ENCODE measurements at places on chromosomes 6 and 20. TPM values are rescaled to one million over a fixed set of nuclear protein-coding genes. Genes with fewer than 3 reads are reported as not detected.

GRCh38 chr6:179340-179950 lies 112.8 kb upstream of the DUSP22 start:
- DNase-seq: no peak
- no peaks in the 10 kb centered on the region for H3K27me3 ChIP-seq
- no peaks in the 10 kb centered on the region for H3K4me1 ChIP-seq
- H3K36me3 ChIP-seq: no peaks in the 10 kb centered on the region
- H3K27ac ChIP-seq: no peak overlapping the region

The HBS1L gene
- 47.2 TPM for total RNA-seq

DNA sequence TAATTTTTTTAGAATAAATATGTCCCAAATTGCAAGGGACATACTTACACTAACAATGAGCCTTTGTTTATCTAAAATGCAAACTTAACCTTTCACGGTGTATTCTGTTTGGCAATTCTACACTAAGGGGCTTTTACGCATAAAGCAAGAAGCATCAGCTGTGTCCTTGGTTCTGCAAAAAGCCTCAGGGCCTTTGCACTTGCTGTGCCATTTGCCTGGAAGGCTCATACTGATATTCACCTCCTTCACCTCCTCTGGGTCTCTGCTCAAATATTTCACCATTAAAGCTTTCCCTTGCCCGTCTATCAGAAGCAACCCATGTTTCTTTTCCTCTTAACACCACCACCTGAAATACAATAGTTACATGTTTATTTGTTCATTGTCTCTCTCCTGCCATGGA lies 8.9 kb upstream of the BMP7 start:
- H3K36me3 ChIP-seq: no peaks in the 10 kb centered on the region
- no peaks in the 10 kb centered on the region for H3K27me3 ChIP-seq
- DNase-seq: no peak
- H3K27ac ChIP-seq: no peak overlapping the region
- no peaks in the 10 kb centered on the region for H3K4me1 ChIP-seq

- no peak overlapping the region for H3K27ac ChIP-seq
- no peak for DNase-seq
- no peaks in the 10 kb centered on the region for H3K36me3 ChIP-seq
- no peaks in the 10 kb centered on the region for H3K4me1 ChIP-seq
- H3K27me3 ChIP-seq: no peaks in the 10 kb centered on the region
Measured at GRCh38 chr20:58001381-58001780, 227.1 kb downstream of the ANKRD60 start.

GRCh38 chr6:129893640-129894039 lies 32.5 kb upstream of the TMEM244 start:
- H3K27ac ChIP-seq: no peak overlapping the region
- H3K36me3 ChIP-seq: no peaks in the 10 kb centered on the region
- no peaks in the 10 kb centered on the region for H3K27me3 ChIP-seq

GRCh38 chr6:132598473-132598872 lies 8.9 kb upstream of the TAAR5 start:
- H3K4me1 ChIP-seq: peaks cover 14% of the 10 kb centered on the region
- H3K27ac ChIP-seq: no peak overlapping the region
- no peaks in the 10 kb centered on the region for H3K27me3 ChIP-seq
- H3K36me3 ChIP-seq: no peaks in the 10 kb centered on the region

GRCh38 chr20:57570920-57571319 lies 10.0 kb downstream of the PCK1 start:
- no peaks in the 10 kb centered on the region for H3K4me1 ChIP-seq
- H3K36me3 ChIP-seq: no peaks in the 10 kb centered on the region
- peak overlapping the region; percentile 96 for H3K27ac ChIP-seq

The RAB5IF gene
- total RNA-seq: 134 TPM

DNA sequence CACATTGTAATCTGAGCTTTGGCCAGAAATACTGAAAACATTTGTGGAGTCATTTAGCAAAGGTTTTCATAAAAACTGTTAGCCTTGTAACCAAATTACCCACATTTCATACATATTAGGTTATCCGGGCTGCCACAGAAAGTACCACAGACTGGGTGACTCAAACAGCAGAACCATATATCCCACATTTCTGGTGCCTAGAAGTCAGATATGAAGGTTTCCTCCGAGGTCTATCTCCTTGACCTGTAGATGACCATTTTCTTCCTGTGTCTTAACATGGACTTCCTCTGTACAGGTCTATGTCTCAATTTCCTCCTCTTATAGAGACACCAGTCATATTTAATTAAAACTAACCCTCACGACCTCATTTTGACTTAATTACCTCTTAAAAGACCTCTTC lies 49.5 kb upstream of the SMIM28 start:
- no peak overlapping the region for H3K4me3 ChIP-seq
- H3K36me3 ChIP-seq: no peaks in the 10 kb centered on the region
- DNase-seq: no peak

The HIVEP1 gene
- total RNA-seq: 16.7 TPM

GRCh38 chr6:133245007-133245406 lies 3.9 kb downstream of the EYA4 start:
- no peak for DNase-seq
- no peak overlapping the region for H3K27ac ChIP-seq
- H3K27me3 ChIP-seq: peaks cover 21% of the 10 kb centered on the region
- no peaks in the 10 kb centered on the region for H3K4me1 ChIP-seq
- no peak overlapping the region for H3K4me3 ChIP-seq
- H3K36me3 ChIP-seq: no peaks in the 10 kb centered on the region

The CLPSL2 gene
- not detected for total RNA-seq

The ZMYND8 gene
- 25.7 TPM for total RNA-seq

- H3K4me1 ChIP-seq: no peaks in the 10 kb centered on the region
- no peak for DNase-seq
- no peaks in the 10 kb centered on the region for H3K36me3 ChIP-seq
- H3K27ac ChIP-seq: no peak overlapping the region
- H3K4me3 ChIP-seq: no peak overlapping the region
- H3K27me3 ChIP-seq: no peaks in the 10 kb centered on the region
Measured at GRCh38 chr6:118468682-118469465, 79.2 kb upstream of the PLN start.

The SUMO4 gene
- 1.2 TPM for total RNA-seq

The PSMB9 gene
- 33.2 TPM for total RNA-seq

DNA sequence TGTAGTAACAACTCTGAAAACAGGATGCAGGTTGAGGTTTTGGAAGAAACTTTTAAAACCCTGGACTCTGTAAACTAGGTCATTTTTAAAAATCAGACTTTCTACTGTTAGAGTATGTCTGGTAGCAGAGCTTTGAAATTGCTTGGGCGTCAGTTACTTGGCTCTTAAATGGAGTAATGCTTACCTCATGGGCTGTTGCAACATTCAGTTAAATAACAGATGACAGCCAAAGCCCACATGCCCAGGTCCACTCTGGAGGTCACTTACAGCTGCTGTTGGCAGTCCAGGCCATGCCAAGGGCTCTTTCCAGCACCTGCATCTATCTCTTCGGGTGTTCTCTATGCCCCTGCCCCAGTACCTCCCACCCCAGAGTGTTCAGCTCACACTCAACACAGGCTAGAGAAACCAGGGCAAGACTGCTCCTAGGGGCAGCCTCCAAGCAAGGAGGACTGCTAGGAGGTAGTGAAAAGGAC lies 96.4 kb downstream of the BANF2 start:
- H3K27ac ChIP-seq: peak overlapping the region; percentile 84
- peak; percentile 86 for DNase-seq
- H3K36me3 ChIP-seq: no peaks in the 10 kb centered on the region
- no peaks in the 10 kb centered on the region for H3K27me3 ChIP-seq
- no peak overlapping the region for H3K4me3 ChIP-seq

DNA sequence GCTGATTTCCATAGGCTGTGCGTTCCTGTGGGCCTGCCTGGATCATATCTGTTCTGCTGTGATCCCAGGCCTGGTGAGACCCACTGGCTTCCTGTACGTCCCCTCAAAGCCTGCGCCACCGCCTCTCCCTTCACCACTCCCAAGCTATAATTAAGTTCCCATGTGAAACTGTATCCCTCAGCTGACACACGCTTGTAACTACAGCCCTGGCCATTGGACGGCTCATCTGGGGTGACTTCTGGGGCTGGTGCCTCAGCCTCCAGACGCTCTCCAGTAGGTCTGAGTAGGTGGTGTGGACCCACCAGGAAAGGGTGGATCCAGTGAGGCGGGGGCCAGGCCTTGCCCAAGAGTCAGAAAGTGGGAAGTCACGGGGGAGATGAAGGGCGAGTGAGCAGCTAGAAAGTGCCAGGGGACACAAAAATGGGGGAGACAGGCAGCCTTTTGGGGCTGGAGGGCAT lies 21.0 kb downstream of the PPARD start:
- H3K36me3 ChIP-seq: no peaks in the 10 kb centered on the region
- no peaks in the 10 kb centered on the region for H3K27me3 ChIP-seq
- H3K4me3 ChIP-seq: no peak overlapping the region
- H3K27ac ChIP-seq: no peak overlapping the region

The NEURL2 gene
- 3.8 TPM for total RNA-seq

DNA sequence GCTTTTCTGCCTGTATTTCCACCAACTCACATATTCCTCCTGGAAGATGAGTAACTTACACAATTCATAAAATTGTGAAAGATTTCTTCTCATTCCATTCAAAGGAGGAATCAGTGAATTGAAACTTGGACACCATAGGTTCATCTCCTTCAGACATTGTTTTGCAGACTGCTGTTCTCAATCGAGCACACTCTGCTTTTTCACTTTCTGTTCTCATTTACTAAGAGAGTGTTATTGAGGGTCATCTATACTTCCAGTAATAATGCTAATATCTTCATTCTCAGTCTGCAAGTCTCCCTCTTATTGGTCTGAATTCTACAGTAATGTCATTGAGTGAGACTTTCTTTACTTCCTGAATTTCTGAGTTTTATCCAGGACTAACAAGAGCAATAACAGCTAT lies 67.5 kb upstream of the FUT9 start:
- H3K36me3 ChIP-seq: no peaks in the 10 kb centered on the region
- no peaks in the 10 kb centered on the region for H3K4me1 ChIP-seq
- H3K27me3 ChIP-seq: no peaks in the 10 kb centered on the region

DNA sequence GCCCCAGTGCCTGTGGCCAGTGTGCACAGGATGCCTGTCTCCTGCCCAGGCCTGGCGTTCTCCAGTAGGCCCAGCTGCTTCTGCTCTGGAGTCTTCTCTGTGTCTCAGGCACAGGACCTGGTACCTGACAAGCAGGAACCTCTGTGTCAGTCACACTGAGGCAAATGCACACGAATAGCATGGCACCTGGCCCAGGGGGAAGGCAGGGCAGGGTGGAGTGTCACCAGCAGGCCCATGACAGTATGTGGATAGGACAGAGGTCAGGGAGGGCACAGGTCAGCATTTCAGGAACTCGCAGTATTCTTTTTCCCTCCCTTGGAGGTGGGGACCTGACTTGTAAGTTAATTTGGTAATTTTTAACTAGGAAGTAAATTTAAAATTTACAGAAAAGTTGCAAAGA lies 5.6 kb downstream of the PSMG4 start:
- H3K27ac ChIP-seq: no peak overlapping the region
- peak; percentile 87 for DNase-seq
- peaks cover 11% of the 10 kb centered on the region for H3K36me3 ChIP-seq
- H3K4me1 ChIP-seq: peaks cover 30% of the 10 kb centered on the region
- H3K27me3 ChIP-seq: no peaks in the 10 kb centered on the region

DNA sequence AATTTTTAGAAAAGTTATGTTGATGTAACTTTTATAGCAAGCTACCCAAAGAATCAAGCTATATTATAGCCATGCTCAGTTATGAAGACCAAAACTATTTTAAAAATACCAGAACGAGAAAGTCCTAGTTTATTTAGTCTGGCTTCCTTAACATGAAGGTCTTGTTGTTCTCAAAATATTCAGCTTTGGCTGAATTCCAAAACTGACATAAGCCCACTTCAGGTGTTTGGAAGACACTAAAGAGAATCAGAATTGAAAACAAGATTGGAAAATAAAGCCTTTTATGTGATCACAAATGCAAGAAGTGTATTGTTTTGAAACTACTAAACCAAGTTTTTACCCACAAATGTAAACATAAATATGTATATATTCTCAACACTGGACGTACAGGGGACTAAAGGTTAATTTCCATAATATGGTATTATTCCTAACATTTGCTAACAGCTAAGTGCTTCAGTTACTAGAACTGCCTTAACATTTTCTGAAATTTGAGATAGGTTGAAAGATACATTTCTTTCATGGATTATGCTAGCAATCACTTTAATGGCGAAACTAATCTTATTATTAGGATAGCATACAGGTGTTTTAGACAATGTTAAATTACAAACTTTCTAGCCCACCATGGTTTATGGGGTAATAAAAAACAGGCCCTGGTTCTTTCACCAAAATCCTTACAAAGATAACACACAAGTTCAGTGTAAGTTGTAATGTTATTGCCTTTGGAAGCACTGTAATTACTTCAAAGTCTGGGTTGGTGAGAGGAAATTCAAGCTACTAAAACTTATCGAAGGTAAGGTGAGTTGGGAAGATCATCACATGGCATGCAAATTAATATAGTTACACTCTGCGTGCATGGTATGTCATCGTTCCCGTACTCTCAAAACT lies 1.6 kb downstream of the MAP3K5 start:
- H3K27me3 ChIP-seq: no peaks in the 10 kb centered on the region
- peaks cover 7% of the 10 kb centered on the region for H3K4me1 ChIP-seq
- peak overlapping the region; percentile 95 for H3K27ac ChIP-seq
- H3K36me3 ChIP-seq: no peaks in the 10 kb centered on the region
- H3K4me3 ChIP-seq: peak overlapping the region; percentile 96

- H3K27me3 ChIP-seq: no peaks in the 10 kb centered on the region
- no peak for DNase-seq
- no peaks in the 10 kb centered on the region for H3K4me1 ChIP-seq
- no peak overlapping the region for H3K4me3 ChIP-seq
Measured at GRCh38 chr6:514396-514978, 122.9 kb downstream of the IRF4 start.

The EBF4 gene
- 10.0 TPM for total RNA-seq

The CYP39A1 gene
- total RNA-seq: 45.3 TPM

The IL20RA gene
- total RNA-seq: 0.70 TPM

The ZNF831 gene
- total RNA-seq: 0.06 TPM

GRCh38 chr6:156790711-156791319 lies 13.6 kb downstream of the ARID1B start:
- no peaks in the 10 kb centered on the region for H3K36me3 ChIP-seq
- H3K27me3 ChIP-seq: no peaks in the 10 kb centered on the region
- no peak overlapping the region for H3K4me3 ChIP-seq

The DNMT3B gene
- total RNA-seq: 0.55 TPM

DNA sequence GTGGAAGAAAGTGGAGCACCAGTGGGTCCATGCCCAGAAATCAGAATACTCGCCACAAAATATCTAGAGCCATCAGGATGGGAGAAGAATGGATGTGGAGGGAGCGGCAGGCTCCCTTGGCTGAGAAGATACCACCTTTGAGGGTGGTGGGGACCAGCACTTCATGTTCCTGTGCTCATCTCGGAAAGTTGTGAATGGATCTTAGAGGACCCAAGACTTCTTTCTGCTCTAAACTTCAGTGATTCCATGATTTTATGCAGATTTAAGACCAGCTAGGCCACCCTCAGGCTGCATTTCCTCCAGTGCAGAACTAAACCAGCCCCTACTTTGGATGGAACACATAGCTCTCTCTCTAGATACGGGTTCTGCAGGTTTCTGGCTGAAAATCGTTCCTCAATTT lies 416.5 kb downstream of the CDC5L start:
- DNase-seq: no peak
- H3K27ac ChIP-seq: no peak overlapping the region

DNA sequence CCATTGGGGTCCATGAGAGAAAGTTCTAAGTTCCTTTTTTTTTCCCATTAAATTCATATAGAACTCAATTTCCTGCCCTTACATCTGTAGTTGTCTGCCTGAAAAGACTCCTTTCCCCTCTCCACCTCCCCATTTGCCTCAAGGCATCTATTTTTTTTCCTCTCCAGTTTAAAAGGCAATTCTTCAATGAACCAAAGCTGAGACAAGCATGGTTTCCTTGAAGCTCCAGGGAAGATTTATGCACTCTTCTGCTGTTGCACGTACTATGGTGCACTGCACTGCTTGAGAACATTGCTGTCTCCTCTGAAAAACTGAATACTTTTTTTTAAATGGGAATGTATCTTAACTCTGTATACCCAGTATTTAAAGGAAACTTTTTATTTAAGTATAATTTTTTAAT lies 465.2 kb downstream of the CD83 start:
- no peak for DNase-seq
- no peaks in the 10 kb centered on the region for H3K36me3 ChIP-seq
- no peaks in the 10 kb centered on the region for H3K27me3 ChIP-seq
